BJ (cell line): ENCODE measurements at places on chromosomes 4 and X.

- DNase-seq, result no peak
Measured at GRCh38 chrX:1420371-1420770, 28.5 kb upstream of the SLC25A6 start.

- no peak for DNase-seq
Measured at GRCh38 chrX:154525606-154526490, 9.8 kb upstream of the FAM3A start.

DNA sequence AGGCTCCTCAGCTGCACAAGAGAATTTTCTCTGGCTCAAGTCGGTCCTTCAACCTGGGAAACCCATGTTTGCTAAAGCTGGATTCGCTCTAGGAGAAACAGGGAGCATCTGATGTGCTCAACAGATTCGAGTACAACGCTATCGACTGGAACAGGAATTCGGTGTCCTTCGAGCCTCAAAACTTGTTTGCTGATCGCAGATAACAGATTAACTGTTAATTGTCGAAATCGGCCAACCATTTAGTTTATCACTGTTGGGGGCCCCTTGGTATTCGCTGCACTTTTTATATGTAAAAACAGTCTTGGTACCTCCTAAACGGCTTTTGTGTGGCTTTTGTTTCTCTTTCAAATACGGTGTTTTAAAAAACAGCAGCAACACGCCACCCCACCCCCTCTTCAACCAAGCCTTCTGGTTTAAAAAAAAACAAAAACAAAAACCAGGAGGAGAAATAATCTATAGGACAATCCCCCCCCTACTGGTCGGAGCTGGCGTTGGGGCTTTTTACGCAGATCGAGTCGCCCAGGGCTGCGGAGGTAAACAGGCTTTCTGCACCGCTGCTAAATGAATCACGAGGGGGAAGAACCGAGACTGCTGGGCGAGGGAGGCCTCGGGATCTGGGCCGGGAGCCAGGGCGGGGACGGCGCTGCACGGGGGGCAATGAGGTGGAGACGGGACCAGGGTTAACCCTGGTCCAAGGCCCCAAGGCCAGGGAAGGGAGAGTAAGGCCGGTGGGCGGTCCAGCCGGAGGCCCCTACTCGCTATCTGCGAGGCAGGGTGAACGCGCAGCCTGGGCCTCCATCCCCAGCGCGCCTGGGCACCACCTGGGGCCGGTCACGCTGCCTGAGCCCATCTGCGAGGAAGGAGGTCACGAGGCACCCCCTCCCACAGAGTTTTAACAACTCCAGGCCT lies 71.7 kb upstream of the BCOR start:
- no peak for DNase-seq

DNA sequence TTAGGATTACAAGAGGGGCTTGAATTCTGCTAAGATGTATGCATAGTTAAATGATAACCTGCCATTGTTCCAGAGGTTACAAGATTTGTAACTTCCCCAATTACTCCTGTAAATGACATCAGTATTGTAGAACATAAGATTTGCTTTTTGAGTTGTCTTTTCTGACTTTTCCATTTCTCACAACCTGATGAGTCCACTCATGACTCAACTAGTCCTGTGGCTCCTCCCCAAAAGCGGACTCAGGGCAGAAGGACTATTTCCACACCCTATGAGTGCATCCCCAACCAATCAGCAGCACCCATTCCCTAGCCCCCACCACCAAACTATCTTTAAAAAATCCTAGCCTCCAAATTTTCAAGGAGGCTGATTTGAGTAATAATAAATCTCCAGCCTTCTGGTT lies 54.7 kb downstream of the HOPX start:
- no peak for DNase-seq

- no peak for DNase-seq
Measured at GRCh38 chrX:47112316-47112954, 32.1 kb downstream of the NDUFB11 start.

DNA sequence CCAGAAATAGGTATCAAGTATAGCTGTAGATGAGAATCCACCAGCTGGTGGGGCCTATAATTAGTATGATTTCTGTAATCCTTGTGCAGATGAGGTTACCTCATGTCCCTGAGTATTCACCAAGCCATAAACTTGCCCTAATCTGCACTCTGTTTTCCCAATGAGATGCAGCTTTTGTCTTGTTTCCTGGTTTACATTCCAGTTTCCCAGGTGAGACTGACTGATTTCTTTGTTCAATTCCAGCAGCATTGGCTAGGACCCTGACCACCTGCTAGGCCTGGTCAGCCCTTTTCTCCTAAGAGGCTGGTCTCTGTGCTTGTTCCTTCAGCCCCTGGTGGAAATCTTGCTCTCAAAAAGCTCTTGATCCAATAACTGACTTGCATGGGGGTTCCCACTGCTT lies 44.6 kb downstream of the GABRB1 start:
- DNase-seq, result no peak

- DNase-seq, result no peak
Measured at GRCh38 chr4:102781570-102781969, 20.8 kb upstream of the MANBA start.

DNA sequence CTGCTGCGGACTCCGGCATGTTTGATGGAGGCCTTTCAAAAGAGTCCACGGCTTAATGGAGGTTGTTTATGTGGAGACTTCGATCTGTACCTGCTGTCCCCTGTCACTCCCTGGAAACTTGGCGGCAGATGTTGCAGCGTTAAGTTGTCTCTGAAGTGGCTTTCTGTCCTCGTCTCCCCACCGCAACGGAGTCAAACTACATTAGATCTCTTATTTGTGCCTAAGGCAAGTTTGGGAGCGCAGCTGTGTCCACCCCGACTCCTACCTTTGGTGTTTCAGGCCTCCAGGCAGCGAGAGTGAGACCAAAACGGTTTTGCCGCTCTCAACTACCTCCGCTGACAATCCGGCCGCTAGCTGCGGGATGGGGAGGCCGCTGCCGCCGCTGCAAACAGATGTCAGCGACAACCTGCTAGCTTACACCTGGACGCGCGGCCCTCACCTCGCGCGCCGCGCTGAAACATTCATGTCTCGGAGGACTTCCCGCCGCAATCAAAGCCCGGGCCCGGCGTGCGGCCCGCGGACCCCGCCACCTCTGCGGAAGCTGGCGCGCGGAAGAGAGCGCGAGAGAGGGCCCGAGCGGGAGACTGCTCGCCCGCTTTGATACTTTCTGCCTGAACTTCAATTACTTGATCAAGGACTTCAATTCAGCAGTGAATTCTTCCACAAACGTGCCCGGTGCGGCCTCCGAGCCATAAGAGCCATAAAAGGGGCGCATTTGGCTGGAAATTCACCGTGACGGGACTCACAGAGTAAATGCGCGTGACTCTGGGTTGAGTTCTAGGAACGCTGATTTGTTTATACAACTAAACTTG lies 108.4 kb downstream of the ANTXR2 start:
- no peak for DNase-seq

GRCh38 chrX:24253030-24253429 lies 60.8 kb downstream of the SUPT20HL2 start:
- DNase-seq, result no peak

DNA sequence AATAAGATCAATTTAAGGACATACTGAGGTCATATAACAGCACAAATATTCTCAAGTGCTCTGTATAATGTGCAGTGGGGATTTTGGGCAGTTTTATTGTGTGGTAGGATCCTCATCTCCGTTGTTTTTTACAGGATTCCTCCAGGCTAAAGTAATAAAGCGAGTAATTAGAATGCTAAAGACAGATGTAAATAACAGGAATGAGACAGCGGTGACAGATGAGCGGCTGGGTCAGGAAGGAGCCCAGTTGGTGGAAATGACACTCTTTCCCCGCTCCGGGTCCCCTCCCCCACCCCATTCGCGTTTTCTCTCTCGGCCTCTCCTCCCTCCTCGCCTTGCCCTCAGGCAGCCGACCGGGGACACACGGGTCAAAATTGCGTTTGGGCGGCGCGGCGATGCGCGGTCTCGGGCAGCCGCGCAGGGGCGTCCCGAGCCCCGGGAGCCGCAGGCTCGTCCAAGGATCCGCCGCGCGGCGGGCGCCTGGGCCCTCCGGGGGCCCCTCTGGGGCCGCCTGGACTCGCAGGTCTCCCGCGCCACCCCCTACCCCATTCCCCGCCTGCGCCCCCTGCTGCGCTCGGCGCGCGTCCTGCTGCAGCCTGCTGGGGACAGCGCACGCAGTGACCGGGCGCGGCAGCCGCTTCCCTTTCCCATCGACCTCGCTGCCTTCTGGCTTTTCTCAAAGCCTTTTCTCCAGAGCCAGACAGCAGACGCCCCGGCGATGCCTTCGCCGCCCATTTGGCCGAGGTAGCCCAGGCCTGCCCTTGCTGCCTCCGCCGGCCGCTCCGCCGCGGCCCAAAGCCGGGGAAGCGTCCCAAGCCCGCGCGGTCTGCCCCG lies 16.2 kb downstream of the POU4F2 start:
- no peak for DNase-seq

DNA sequence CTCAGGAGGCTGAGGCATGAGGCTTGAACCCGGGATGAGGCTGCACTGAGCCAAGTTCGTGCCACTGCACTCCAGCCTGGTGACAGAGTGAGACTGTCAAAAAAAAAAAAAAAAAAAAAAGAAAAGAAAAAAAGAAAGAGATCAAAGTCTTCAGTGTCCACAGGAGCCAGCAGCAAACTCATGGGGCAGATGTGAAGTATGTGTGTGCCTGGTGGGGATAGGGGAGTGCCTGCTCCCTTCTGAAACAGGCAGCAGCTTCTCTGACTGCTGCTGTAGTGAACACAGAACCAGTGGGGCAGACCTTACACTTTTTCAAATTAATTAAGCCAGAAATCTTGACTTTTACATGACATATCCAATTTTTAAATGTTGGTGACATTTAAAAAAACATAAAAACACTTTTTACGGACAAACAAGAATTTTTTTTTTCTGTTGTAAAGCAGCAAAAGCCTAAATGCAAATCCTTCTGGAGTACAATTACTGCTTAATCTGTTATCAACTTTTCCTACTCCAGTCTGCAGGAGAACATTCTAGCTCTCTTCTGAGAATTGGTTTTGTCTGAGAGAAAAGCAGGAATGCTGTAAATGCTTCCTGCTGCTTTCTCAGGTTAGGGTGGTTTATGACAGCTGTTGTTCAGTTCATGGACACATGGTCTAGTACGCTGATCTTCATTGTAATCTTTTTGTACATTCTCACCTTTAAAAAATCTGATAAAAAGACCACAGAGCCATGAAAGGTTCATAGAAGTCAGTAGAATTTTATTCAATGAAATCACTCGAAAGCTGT lies 311.1 kb downstream of the CAMK2D start:
- DNase-seq, result no peak

GRCh38 chrX:153649178-153649914 lies 2.3 kb downstream of the DUSP9 start:
- DNase-seq, result no peak

DNA sequence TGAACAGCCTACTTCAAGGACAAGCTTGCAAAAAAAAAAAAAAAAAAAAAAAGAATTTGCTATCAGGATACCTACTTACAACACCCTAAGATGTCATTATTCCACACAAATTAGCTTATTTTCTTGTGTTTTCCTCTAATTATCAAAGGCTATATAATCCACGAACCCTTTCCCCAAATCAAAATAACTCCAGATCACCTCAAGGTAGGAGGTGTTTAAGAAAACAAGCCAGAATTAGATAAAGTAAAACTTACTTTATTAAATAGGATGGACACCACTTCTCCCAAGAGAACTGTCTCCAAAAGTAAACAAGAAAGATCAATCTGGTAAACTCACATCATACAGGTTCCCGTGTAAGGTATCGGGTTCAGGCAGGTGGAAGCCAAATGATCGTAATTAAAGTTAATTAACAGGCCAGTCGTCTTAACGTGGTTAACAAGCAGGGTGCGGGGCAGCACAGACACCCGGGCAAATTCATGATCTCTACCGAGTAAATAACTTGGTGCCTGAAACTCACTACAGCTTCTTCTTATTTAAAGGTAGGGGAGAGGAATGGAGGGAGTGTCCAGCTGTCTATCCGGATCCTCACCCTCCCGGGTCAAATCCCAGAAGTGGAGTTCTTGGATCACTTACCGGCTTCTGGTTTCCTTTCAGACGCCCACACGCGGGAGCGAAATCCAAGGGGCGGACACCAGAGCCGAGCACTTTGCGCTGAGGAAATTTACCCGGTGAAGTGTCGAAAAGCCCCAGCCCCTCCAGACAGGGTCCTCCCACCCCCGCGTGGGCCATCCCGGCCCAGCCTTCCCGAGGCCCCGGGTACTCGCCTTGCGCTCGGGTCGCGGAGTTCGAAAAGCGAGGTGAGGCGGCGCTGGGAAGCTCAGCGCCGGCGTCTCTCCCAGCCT lies 708 bp downstream of the ARAP2 start:
- DNase-seq, result no peak

GRCh38 chrX:113947548-113947947 lies 636.3 kb upstream of the HTR2C start:
- no peak for DNase-seq
